ENCODE measurements at places on chromosomes 2 and 18.
A peak's percentile ranks its signal among the peaks of the same experiment; 100 is the strongest.

DNA sequence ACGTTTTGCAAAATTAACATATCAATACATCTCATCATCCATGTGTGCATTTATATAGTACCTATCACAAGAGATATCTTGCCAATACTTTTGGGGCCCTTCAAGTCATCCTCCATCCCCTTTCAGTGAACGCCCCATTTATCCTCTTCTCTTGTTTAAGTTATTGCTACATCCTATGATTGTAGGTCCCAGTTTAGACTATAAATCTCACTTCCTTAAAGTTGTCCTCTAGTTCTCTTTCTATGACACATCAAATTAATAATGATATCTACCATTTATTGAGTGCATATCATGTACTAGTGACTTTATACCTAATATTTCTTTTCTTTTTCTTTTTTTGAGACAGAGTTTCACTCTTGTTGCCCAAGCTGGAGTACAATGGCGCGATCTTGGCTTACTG is 28.8 kb upstream of the FBXO11 start:
- no peak for DNase-seq

DNA sequence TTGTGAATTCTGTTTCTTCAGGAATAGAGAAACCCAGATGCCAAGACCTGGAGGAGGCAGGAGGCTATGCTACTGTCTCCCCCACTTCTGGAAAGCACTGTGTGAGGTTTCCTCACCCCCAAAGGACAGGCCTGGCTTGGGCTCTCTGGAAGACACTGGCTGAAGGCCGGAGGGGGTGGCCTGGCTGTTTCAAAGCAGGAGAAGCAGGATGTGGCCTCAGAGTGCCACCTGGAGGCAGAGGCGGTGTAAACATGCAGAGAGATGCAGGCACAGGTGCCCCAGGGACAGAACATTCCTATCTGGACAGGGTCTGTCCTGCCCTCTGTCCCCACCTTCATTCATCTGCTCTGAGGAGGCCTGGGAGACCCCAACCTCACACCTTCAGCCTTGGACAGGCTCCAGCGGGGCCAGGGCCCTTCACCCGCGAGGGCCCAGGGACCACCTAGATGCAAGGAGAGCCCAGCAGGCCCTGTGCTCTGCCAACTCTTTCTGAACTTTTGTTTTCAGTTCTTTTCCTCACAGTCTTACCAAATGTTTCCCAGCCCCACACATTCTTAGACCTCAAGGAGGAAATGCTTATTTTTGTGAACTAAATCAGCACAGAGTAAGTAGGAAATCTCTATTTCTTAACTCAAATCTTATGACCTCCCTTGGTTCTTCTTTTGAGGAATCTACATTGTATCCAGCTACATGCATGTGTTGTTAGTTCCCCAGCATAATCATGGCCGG is 79.2 kb downstream of the LONRF2 start:
- peak; percentile 64 for DNase-seq

DNA sequence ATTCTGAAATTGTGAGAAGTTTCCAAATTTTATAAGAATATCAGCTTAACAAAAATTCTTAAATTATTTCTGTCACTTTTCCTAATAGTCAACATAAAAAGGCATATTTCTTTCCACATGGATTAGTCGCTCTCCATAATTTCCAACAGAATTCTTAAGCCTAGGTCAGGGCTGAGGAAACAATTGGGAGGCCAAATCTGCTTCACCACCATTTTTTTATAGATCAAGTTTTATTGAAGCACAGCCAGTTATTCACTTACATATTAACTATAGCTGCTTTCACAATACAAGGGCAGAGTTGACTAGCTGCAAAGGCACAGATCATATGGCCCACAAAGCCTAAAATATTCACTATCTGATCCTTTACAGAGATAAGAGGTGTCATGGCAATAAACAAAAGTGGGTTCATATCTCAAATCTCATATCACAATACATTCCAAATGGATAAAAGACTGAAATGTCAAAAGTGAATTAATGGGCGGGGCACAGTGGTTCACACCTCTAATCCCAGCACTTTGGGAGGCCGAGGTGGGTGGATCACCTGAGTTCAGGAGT is 18.7 kb downstream of the MEMO1 start:
- no peak for DNase-seq

- no peak for DNase-seq
Measured at GRCh38 chr2:227785293-227785692, 28.3 kb upstream of the CCL20 start.

Data from activated CD4-positive, alpha-beta T cell treated with anti-CD3 and anti-CD28 coated beads, Interleukin-2, Interleukin-6, amounts not matched to agents 100 ng/mL and 50 ng/mL, durations not matched to agents 16 hours and 8 hours (primary cell).